ENCODE measurements at places on chromosomes 11 and 22.

GRCh38 chr11:46920755-46921154, 2.4 kb upstream of the LRP4 start:
- DNase-seq, result no peak

GRCh38 chr11:113881856-113882255, 6.5 kb upstream of the USP28 start:
- DNase-seq, result no peak

GRCh38 chr22:42001121-42001520, 2.5 kb downstream of the WBP2NL start:
- no peak for DNase-seq

DNA sequence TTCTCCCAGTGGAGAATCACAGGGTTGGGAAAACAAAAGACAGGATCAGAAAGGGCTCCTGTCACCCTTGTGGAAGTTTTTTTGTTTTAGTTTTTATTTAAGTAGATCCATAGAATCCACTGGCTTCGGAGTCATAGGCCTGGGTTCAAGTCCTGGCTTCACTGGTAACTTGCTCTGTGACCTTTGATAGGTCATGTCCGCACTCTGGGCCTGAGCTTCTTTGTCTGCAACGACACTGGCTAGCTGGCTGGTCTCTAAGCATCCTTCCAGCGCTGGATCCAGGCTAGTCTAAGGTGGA, 1.4 kb downstream of the ZFTA start:
- no peak for DNase-seq

- no peak for DNase-seq
Observed at GRCh38 chr22:25760294-25760693, 18.3 kb downstream of the MYO18B start.

GRCh38 chr22:32771756-32772155, 29.7 kb upstream of the TIMP3 start:
- DNase-seq, result no peak

GRCh38 chr11:131669401-131669780, 299.0 kb downstream of the NTM start:
- DNase-seq, result no peak

DNA sequence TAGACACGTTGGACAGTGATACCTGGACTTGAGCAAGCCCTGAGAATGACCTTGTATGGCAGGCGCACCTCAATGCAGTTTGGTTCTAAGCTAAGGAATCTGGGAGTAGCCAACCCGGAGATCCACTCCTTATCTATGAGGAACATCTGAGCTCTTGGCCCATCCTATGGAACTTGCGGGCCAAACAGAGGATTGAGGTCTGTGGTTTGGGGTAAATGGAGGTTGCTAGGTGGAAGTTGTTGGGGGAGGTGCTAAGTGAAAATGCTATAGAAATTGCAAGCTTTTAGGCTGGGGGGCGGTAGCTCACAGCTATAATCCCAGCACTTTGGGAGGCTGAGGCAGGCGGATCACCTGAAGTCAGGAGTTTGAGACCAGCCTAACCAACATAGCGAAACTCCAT, 8.9 kb downstream of the GDPD5 start:
- DNase-seq, result no peak

DNA sequence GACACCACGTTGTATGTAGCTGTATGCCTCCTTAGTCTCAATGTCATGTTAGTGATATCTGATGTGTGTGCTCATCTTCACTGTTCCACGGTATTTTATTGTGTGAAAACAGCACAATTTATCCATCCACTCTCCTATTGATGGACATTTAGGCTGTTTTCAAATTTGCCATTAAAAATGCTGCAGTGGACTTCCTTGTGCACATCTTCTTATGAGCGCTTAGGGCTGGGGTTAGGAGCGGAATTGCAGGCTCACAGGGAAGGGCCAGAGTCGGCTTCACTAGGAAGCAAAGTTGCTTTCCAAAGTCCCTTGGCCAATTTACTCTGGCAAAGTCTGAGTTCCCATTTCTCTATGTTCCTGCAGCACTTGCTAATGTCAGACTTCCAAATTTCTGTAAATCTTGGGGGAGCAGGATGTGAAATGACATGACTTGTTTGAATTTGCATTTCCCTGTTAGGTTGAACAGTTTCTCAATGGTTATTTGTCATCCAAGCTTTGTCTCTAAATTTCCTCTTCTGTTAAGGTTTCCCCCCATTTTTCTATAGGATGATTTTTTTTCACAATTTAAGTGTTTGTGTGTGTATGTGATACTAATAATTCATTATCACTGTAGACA, 75.4 kb downstream of the MYEOV start:
- no peak for DNase-seq

GRCh38 chr11:119589001-119589400, 140.0 kb downstream of the NECTIN1 start:
- DNase-seq, result no peak

DNA sequence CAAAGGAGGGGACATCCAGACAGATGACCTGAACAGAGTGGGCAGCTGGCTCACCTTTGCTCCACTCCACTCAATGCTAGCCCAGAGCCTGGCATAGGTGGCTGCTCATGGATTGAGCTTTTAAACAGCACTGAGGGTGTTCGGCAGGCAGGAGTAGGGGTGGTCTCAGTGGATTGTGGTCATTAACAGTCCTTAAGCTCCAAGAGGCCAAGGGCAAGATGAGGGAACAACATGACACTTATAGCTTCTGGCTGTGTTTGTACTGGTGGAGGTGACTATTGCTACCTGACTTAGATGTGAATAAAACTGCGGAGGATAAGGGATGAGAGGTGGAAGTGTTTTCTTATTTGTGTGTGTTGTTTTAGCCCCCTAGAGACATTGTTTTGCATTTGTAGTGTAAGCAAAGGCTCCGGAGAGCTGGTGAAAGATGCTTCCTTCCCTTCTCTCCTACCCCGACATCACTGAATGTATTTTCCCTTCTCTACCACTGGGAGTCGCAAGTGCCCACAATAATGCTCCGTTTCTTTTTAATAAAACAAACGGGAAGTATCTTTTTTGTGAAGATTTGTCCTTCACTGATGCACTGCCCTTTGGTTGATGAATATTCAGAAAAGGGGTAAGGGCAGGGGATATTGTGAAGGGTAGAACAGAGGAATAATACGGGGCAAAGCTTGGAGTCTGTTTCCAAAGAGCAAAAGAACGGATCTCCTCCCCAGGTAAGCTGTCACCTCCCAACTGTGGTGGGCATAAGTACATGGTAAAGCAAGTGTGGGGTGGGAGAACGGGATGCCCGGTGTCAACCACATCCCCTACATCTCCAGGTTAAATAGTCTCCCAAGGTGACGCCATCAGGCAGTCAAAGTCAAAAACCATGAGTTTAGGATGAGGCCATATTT, 27.5 kb upstream of the MTNR1B start:
- DNase-seq, result peak; percentile 42

GRCh38 chr11:130580372-130580771, 131.9 kb downstream of the ADAMTS15 start:
- peak; percentile 56 for DNase-seq

GRCh38 chr11:1337647-1338007, 28.2 kb upstream of the TOLLIP start:
- DNase-seq, result no peak

DNA sequence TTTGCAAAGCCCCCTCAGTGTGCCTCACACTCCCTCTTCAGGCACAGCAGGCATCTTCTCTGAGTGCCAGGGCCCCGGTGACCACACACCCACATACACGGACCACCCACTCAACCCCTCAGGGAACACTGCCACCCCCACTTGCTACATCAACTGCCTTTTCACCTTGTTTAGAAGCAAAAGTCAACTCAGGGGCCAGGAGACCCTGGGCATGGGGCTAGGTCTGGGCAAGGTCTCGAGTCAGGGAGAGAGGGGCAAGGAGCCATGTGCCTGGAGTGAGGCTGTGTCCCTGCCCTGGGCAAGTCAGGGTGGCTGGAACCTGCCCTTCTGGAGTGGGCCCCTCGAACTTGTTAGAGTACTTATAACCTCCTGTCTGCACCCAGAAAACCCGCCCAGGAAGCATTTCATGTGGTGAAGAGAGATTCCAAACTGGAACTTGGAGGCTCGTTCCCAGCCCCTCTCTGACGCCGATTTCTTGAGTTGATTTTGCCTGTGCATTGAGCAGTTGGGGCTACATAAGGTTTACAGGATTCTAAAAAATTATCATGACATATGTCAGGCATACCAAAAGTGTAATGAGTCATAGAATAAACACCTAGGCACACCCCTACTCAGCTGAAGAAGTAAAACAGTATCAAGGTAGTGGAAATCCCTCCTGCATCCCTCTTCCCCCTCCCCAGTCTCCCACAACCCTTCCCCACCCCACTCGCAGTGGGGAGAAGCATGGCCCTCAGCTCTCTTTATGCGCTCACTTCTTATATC, 74.3 kb downstream of the MYEOV start:
- DNase-seq, result no peak

DNA sequence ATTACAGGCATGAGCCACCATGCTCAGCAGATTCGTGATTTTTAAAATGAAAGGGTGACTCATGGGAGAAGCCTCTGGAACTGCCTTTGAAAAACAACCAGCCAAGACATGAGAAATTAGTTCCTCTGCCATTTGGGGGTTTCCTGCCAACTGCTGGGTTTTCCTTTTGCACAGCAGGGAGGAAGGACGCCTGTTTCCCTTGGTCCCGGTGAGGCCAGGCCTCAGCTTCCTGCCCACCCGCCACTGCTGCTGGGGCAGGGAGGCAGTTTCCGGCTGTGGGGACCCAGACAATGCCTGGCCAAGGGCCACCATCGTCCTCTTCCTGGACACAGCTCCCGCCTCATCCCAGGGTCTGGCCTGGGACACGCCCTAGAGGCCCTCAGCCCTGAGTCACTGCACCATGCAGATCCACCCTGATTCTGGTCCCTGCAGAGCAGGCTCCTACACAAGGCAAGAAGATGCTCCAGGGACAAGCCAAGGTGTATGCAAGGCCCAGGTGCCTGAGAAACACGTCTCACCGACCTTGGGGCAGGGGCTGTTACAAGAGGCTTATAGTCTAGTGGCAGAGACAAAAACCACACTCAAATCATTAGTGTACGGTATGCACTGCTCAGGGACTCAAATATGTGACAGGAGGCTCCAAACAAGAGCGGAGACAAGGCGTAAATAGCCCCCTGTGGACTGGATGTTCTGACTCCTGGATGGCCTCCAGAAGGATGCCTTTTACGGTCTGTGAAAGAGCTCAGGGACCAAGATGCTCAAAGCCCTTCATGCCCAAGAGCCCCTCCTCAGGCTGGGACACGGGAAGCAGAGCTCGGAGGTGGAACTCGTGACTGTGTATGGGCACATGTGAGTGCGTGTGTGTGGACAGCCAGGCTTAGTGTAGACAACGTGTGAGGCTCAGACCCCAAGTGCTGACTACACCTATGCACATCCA, 10.0 kb downstream of the PPM1F start:
- no peak for DNase-seq

GRCh38 chr11:15695096-15695721, 580.5 kb downstream of the INSC start:
- DNase-seq, result no peak

GRCh38 chr11:112082729-112083128, 3.8 kb downstream of the TIMM8B start:
- DNase-seq, result no peak

- no peak for DNase-seq
Observed at GRCh38 chr22:20001082-20001638, 15.5 kb downstream of the ARVCF start.

GRCh38 chr11:17102462-17102861, 25.0 kb upstream of the RPS13 start:
- no peak for DNase-seq

- DNase-seq, result no peak
Observed at GRCh38 chr22:42702675-42703074, 18.0 kb downstream of the A4GALT start.

DNA sequence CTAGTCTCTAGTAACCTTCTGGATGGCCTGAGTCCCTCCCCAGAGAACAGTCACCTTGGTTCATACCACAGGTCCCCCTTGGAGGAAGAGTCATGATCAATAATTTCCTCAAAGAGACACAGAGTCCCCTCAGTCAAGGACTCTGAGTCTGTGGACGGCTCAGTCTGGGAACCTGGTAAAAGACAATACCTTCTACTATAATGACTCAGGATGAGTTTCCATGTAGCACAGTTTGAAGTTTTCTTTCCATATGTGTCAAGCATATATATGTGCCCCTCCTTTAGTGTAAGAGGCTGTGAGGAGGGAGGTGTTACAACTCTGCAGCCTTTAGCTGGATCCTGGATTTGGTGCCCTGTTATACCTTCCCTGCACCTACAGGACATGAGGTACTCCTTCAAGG, 54.4 kb upstream of the TSKU start:
- DNase-seq, result no peak

- peak; percentile 67 for DNase-seq
Observed at GRCh38 chr11:86041975-86042378, 26.9 kb downstream of the PICALM start.

GRCh38 chr11:109940816-109941215, 152.4 kb upstream of the ZC3H12C start:
- DNase-seq, result no peak

DNA sequence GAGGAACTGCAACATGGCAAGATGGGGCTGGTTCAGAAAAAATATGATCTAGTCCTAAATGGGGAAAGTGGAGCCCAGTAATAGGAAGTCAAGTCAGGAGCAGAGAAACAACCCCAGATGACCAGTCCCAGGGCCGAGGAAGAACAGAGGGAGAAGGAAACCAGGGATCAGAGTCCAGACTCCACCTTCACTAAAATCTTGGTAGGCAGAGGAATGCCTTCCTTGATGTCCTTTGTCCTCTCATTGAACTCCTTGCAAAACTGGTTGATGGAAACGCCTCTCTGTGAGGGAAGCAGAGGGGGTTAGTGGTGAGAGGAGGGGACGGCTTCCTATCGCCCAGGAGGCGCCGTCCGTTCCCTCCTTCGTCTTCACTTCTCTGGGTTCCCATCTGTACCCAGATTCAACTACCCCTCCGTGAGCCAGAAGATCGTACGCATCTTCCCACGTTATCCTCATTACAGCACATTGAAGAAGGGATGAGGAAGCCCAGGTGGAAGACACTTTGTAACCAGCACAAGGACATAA, 607 bp downstream of the MRPL11 start:
- no peak for DNase-seq

DNA sequence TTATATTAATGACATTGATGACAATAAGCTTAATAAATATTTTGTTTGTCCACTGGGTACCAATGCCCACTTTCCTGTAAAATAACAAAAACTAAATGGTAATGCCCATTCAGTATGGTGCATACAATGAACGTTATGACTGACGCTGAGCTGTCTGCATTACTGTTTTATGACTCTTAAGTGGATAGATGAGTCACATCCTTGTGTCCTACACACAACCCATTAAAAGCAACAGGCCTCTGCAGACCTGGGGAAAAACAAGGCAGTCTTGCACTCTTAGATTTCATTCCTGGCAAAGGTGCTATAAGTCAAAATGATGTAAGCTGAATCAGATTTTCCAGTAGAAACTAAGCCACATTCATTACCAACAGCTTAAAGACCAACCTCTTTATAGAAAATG, 176.3 kb upstream of the TMEM45B start:
- no peak for DNase-seq

DNA sequence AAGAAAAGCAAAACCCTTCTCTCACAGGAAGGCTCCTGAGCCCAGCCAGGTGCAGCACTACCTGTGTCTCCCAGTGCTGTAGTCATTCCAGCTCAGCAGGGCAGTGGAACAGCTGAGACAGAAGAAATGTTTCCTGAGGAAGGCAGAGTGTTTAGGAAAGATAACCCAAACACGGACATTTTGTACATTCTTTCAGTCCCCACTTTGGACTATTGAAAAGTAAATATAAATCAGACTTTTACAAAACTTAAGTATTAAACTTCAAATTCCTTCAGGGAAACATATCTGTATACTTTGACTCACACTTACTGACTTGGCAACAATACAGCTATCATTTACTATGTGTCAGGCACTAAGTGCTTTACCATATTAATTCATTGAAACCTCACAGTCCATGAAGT, 40.4 kb downstream of the RRAS2 start:
- no peak for DNase-seq

GRCh38 chr11:68215524-68216170, 2.6 kb upstream of the KMT5B start:
- no peak for DNase-seq

GRCh38 chr11:44404736-44405395, 94.9 kb upstream of the ALX4 start:
- DNase-seq, result no peak
